ENCODE measurements at places on chromosomes 4 and X. TPM values are rescaled to one million over a fixed set of nuclear protein-coding genes. Genes with fewer than 3 reads are reported as not detected.

DNA sequence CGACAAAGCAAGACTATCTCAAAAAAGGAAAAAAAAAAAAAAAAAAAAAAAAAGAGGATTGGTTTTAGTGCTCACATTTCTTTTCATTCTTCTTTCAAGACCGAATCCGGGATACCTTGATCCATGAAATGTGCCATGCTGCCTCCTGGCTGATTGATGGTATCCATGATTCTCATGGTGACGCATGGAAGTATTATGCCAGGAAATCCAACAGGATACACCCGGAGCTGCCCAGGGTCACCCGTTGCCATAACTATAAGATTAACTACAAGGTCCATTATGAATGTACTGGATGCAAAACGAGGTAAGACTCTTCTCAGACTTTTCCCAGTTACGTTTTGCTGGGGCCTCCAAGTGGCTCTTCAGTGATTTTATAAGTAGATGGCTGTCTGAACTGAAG lies 6.1 kb downstream of the CXCR3 start:
- no peak for DNase-seq

The ENPEP gene
- not detected for total RNA-seq

GRCh38 chr4:12186526-12186925 lies 757.8 kb upstream of the HS3ST1 start:
- no peak for DNase-seq

GRCh38 chrX:111071542-111072277 lies 24.3 kb upstream of the PAK3 start:
- no peak for DNase-seq

- DNase-seq: no peak
Observed at GRCh38 chrX:265502-265901, 15.7 kb upstream of the PLCXD1 start.

DNA sequence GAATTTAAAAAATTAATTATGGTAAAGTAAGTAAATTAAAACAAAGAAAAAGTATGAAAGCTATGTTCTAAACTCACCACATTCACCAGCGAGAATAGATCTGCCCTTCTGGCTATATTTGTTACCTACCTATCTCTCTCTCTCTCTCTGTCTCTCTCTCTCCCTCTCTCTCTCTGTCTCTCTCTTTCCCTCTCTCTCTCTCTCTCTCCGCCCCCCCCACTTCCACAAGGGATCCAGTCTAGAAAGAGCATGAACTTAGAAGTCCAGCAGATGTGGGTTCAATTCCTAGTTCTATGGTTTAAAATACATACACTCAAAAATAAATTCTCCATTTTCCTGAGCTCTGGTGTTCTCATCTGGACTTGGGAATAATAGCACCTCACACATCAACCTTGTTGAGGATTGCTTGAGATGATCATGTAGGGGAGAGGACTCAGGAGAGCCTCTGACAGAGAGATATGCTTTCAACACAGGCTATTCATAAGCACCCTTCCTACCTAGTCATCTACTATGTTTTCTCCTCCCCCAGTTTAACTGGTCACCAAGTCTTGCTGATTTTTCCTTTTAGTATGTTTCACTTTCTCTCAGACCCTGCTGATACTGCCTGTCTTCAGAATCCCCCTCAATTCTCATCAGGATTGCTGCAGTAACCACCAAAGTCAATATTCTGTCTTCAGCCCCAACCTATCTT lies 64.7 kb downstream of the SLC7A11 start:
- no peak for DNase-seq

The CXCL11 gene
- 0.35 TPM for total RNA-seq

DNA sequence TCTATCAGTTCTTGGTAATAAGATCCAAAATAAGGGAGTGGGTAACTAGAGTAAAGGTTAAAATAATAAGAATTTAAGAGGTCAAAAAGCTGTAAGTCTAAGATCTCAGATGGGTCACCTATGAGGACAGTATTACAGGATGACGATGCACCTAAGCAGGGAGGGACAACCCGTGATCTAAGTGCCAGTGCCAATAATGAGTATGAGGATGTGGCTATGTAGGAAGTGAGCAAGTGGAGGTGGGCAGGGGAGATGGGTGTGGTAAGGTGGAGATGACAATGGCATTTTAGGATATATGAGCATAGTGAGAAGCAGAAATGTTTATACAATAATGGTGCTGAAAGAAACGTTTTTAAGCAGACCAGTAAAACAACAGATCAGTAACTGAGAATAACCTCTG lies 19.3 kb downstream of the CCDC158 start:
- DNase-seq: no peak

- DNase-seq: no peak
Observed at GRCh38 chr4:133095591-133095990, 53.5 kb upstream of the PCDH10 start.

The FHIP1A gene
- total RNA-seq: 38.5 TPM

DNA sequence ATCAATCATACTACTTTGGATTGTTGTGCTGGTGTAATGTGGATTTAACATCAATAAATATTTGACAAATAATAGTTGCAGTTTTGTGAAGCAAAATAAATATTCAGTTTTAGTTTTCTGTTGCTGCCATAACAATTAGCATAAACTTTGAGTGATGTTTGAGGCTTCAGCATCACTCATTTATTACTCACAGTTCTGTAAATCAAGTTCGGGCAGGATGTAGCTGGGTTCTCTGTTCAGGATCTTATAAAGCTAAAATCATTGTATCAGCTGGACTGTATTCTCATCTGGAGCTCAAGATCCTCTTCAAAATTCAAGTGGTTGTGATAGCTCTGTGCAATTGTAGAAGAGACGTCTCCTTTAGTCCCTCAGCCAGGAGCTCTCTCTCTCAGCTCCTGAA lies 81.7 kb downstream of the CBR4 start:
- DNase-seq: peak; percentile 30

DNA sequence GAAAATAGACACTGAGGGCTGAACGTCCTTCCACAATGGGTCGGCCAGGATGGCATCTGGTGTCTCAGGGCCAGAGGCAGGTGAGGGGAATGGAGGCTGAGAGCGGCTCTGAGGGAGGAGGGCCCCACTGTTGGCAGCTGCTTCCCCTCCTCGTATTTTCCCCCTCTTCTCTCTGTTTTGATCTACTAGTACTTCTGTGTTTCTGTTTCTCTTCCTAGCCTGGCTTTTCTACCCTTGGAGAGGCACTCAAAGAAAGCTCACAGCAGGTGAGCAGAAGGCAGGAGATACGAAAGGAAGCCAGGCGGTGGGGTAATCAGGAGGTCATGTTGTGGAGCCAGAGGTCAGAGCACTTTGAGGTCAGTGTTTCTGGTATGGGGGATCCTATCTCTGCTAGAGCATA lies 151.8 kb upstream of the GATB start:
- DNase-seq: no peak

- peak; percentile 4 for DNase-seq
Observed at GRCh38 chrX:110759785-110760184, 35.8 kb downstream of the CHRDL1 start.

- no peak for DNase-seq
Observed at GRCh38 chrX:23504895-23505294, 162.4 kb upstream of the PRDX4 start.

The PPP3CA gene
- 85.5 TPM for total RNA-seq

DNA sequence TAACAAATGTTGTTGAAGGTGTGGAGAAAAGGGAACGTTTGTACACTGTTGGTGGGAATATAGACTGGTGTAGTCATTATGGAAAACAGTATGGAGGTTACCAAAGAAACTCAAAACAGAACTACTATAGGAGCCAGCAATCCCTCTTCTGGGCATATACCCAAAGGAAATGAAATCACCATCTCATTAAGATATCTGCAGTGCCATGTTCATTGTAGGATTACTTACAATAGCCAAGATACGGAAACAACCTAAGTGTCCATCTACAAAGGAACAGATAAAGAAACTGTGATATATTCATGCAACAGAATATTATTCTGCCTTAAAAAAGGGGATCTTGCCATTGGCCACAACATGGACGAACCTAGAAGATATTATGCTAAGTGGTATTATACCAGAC lies 22.2 kb downstream of the APBB2 start:
- DNase-seq: no peak

The TNIP2 gene
- 32.5 TPM for total RNA-seq

The PACRGL gene
- total RNA-seq: 16.0 TPM

The LDB2 gene
- total RNA-seq: not detected

The CCNB3 gene
- 0.50 TPM for total RNA-seq

GRCh38 chr4:148114436-148114835 lies 327.8 kb downstream of the NR3C2 start:
- peak; percentile 19 for DNase-seq

DNA sequence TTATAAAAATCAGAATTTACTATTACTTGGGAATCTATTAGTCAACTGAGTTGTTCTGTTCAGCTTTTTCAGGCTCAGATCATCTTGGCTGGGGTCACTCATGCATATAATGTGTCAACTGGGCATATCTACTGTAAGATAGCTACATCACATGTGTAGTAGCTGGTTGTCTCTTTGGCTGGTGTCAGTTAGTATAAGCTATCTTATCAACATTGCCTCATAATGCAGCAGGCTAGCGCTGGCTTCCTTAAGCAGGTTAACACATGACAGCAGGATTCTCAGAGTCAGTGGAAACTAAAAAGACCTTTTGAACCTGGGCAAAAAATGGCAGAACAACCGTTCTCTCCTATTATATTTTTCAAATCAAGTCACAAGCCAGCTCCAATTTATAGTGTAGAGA lies 378.3 kb upstream of the PCDH10 start:
- DNase-seq: no peak

GRCh38 chr4:138487230-138487629 lies 245.1 kb upstream of the SLC7A11 start:
- DNase-seq: no peak

DNA sequence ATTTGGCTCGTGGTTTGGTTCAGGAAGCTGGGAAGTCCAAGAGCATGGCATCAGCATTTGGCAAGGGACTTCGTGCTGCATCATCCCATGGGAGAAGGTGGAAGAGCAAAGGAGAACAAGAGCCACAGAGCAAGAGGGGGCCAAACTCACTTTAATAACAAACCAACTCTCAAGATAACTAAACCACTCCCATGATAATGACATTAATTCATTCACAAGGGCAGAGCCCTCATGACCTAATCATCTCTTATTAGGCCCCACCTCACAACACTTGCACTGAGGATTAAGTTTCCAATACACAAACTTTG lies 113.4 kb upstream of the ATXN3L start:
- DNase-seq: no peak

DNA sequence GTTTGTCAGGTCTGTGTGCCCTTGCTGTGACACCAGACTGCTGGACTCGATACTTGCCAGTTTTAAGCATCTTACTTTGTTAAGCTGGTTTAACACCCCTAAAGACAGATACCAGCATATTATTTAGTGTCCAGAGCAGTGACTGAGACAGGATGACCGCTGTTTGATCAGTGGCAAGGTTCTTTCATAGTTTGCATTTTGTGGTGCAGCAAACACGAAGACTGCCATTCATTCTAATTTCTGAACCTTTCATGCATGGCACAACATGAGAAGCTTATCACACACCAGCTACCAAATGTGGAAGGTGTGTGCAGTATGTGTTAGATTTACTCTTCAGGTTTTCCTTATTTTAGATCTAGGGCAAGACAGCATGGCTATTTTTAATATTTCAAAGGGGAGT lies 28.2 kb downstream of the JADE1 start:
- no peak for DNase-seq

DNA sequence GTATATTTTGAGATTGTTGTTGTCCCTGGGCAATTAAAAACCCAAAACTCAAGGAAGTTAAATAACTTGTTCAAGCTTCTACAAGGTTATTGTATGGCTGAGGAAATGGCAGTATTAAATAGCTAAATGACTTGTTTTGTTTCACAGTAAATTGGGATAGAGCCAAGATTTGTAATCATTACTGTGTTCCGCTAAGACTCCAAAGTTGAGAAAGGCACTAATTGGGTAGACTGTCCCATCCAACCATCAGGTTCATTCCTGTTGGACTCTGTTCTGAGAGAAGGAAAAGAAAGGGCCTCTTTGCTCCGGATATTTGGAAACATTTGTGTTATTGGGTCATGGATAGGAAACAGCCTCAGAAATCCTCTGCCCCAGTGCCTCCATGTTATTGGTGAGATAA lies 82.2 kb downstream of the DCLK2 start:
- no peak for DNase-seq

- DNase-seq: peak; percentile 15
Observed at GRCh38 chr4:146643812-146644401, 5.2 kb downstream of the POU4F2 start.

The PFKFB1 gene
- total RNA-seq: 0.17 TPM

DNA sequence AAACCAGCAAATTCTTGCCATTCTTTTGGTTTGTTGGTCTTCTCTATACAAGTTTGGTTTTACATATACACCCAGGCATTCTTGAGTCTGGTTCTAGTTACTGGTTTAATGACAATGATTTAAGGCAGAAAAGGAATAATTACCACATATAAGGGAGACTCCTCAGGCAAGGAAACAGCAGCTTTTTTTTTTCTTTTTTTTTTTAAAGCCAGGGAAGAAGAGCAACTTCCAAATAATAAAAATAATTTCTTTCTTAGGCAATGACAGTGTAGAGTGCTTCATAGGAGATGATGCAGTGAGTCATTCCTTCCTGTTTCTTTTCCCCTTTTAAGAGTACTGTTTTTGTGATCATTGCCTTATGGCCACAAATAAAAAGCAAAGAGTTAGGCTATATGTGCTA lies 289.7 kb downstream of the DKK2 start:
- DNase-seq: peak; percentile 9

GRCh38 chrX:68112321-68112720 lies 321.0 kb downstream of the OPHN1 start:
- peak; percentile 67 for DNase-seq

DNA sequence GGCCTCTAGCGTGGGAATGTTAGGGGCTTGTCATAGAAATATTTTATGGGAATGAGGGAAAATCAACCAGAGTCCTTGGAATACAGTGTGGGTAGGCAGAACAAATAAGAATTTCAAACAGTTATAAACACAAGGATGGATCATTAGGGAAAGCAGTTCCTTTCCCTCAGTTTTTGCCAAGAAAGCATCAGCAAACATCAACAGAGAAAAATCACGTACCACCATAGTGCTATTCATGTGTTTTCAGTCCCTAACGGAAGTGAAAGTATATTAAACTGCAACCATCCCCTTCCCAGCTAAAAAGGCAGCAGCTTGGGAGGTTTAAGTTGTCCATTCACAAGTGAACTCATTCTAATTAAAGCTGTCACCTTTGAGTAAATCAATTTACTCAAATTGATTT lies 334.4 kb upstream of the PCDH18 start:
- no peak for DNase-seq

The UCHL1 gene
- 11.3 TPM for total RNA-seq

All from mammary epithelial cell (primary cell).